HS-27A (cell line): ENCODE measurements at places on chromosomes 5 and 9.
A peak's percentile ranks its signal among the peaks of the same experiment; 100 is the strongest.

DNA sequence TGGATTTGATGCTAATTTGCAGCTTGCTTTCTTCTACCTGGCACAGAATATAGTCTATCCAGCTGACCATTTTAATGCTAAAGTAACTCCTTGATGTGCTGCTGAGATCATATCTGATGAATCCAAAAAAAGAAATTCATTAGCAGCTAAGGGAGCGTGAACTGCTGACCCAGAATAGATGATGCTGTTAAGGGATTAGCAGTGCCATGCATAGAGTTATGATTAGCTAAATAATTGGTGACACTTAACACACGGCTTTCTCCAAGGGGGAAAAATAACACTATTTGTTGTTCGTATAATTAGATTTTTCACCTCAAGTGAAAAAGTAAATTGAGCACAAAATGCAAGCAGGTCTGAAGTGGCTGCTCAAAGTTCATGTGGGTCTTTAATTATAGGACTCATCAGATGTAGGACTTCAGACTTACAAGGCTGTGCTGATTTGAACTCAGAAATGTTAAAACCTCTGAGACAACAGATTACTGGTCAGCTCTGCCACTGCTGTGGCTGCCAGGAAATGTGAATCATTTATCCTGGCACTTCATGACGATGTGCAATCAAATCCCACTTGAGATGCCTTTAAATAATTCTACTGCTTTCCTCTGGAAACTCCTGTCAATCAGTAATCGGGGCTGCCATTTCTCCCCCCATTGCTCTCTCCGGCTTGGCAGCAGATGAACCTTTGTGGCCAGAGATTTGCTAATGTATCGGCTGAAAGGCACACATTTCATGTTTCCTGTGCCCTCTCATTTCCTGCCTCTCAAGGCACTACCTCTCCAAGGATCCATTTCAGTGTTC lies 291.6 kb upstream of the C9orf72 start:
- no peak for DNase-seq

GRCh38 chr9:88553350-88553749 lies 18.4 kb downstream of the NXNL2 start:
- DNase-seq = no peak

DNA sequence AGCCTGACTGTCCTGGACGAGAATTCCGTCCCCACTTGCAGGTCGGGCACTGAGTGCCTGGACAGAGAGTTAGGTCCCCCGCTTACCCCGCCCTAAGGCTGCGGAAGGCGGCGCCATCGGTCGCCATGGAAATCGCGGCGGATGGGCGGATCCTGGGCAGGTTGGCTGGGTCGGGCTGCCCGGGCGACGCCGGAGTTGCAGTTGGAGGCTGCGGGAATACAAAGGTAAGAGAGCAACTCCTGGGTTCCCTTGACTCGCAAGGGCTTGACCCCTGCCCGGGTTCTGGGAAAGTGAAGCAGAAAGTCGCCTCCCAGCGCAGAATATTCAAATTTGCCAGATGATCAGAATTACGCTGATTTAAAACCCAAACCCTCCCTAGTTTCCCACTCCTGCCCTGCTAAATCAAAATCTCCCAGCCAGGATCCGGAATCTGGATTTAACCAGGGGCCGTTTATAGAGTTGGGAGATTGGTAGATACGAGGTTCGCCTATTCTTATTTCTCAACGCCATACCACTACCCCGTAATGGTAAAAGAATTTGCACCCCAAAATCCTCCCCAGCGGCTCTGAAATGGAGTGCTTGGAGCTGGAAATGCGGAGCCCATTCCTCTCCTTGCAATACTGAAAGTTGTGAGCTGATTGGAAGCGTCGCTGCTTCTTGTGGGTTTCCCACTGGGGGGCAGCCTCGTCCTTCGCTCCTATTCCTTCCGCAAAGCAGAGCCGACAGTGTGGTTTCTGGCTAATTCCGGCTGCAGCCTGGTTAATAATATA lies 156.4 kb upstream of the RASEF start:
- no peak for DNase-seq

GRCh38 chr5:107542831-107543231 lies 127.9 kb downstream of the EFNA5 start:
- no peak for DNase-seq

GRCh38 chr9:72211047-72211446 lies 61.8 kb downstream of the GDA start:
- no peak for DNase-seq

- peak; percentile 12 for DNase-seq
Measured at GRCh38 chr5:139787568-139788293, 7.9 kb upstream of the PSD2 start.

GRCh38 chr9:10255758-10256157 lies 357.0 kb downstream of the PTPRD start:
- no peak for DNase-seq

GRCh38 chr5:146130440-146131045 lies 25.2 kb upstream of the PLAC8L1 start:
- no peak for DNase-seq

DNA sequence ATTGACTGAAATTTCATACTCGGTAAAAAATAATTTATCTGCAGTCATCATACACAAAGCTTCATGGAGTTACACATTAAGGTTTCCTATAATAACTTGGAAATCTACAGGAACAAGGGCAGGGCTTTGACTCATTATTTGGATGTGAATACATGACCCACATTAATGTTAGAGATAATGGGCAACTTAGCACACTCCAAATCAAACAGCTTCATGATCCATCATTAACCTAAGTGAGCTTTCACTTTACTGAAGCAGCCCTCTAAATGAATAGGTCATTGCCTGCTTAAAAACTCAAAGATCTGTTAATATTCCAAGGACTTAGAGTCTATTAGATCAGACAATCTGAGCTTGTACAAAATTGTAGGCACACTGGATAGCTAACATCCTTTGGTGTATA lies 9.0 kb downstream of the CDH12 start:
- no peak for DNase-seq

DNA sequence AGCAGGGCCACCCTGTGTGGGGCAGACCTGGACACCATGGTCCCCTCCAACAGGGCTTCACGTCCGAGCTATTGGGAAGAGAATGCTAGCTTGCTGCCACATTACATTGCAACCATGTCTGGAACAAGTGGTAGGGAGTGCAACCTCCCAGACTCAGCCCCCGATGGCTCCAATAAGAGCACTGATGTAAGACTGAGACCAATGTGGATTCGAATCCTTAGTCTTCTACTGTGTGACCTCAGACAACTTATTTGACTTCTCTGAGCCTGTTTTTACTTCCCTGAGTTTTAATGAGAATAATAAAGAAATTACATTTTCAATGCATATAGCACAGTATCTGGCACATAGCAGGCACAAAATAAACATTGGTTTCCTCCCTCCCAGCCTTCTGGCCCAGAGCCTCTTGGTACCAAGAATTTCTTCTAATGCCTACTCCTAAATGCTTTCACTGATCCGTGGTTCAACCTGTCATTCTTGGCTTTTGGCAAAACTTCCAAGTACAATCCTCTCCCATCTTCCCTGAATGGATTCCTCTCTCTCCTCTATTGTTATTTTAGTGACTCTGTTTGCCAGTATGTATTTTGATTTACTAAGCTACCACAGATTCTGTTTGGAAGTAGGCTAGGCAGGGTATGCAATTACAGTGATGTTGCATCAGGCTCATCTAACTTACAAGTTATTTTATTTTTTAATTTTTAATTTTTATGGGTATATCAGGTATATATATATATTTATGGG lies 34.6 kb upstream of the COL15A1 start:
- DNase-seq = peak; percentile 72

DNA sequence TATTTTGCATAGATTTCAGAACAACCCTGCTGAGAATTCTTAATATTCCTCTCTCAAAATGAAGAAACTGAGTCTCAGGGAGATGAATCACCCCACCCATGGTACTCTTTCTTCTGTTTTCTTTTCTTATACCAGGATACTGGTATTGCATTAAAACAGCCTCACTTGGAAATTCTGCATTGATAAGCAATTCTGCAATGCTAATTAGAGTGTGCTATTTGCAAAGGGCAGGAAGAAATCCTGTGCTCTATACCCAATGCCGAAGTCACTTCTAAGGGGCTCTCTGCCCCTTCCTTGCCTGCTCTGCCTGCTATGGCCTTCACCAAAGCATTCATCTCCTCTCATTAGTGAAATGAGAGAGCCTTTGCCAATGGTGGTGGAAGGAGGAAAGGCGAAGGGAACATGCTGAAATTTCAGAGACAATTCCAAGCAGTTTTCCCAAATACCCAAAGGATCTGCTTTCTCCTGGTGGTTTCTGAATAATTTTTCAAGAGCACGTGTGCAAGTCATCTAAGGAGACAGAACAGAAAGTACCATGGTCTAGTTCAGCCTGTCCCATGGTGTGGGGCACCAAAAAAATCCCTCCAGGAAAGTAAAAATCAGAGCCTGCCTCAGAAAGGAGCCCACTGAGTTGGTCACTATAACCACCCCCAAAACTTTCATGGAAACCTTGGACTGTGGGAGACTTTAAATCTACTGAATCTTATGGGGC lies 156.5 kb downstream of the PAPPA start:
- DNase-seq = no peak

DNA sequence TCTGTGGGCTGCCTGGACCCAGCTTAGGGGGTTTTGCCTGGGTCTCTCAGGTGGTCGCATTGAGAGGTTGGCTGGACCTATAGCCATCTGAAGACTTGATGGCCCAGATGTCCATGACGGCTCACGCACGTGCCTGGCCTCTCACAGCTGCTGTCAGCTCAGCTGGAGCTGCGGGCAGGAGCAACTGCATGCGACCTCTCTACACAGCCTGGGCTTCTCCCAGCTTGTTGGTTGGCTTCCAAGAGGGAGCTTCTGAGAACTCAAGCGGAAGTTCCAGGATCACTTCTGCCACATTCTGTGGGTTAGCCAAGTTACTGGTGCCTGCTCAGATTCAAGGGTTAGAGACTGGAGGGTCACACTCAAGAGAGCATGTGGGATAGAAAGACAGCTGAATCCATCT lies 99.2 kb downstream of the DAPK1 start:
- DNase-seq = no peak

- no peak for DNase-seq
Measured at GRCh38 chr9:81549500-81550206, 139.7 kb downstream of the TLE1 start.

DNA sequence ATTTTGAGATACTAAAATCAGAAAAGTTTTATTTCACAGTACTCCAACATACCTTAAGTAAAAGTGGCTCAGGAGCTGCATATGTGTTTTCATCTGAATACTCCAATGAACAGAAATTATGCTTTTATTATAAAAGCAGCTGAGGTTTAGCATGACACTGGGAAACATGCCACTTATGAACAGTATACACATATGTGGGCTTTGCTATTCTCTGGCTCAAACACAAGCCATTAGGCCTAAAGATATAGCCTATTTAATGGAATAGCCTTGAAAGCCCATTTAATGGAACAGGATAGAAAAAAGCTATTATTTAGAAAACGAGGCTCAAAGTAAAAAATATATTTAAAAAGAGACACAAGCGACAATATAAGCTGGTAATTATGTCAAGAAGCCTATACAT lies 74.1 kb downstream of the SLC38A9 start:
- DNase-seq = no peak
